Activated CD8-positive, alpha-beta memory T cell treated with anti-CD3 and anti-CD28 coated beads, Interleukin-2, amount 10 ng/mL, durations not matched to agents 7 days and 5 days (primary cell): ENCODE measurements at places on chromosomes 16 and 17.

DNA sequence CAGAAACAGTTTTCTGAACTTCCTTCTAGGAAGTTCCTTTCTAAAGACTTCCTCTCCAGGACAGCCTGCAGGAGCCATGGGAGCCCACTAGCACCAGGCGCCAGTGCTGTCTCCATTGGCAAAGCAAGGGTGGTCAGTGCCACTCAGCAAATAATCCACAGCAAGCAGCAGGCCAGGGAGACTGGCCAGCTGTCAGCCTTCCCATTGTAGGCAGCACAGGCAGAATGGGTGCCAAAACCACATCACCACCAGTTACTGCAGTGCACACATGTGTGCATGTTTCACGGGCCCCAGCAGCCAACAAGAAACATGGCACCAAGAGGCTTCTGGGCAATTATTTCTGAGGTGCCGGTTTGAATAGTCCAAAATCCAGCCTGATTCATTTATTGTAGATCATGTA, 26.7 kb downstream of the DNASE1 start:
- DNase-seq = no peak

GRCh38 chr17:82787081-82787848, 35.4 kb downstream of the TBCD start:
- no peak for DNase-seq

DNA sequence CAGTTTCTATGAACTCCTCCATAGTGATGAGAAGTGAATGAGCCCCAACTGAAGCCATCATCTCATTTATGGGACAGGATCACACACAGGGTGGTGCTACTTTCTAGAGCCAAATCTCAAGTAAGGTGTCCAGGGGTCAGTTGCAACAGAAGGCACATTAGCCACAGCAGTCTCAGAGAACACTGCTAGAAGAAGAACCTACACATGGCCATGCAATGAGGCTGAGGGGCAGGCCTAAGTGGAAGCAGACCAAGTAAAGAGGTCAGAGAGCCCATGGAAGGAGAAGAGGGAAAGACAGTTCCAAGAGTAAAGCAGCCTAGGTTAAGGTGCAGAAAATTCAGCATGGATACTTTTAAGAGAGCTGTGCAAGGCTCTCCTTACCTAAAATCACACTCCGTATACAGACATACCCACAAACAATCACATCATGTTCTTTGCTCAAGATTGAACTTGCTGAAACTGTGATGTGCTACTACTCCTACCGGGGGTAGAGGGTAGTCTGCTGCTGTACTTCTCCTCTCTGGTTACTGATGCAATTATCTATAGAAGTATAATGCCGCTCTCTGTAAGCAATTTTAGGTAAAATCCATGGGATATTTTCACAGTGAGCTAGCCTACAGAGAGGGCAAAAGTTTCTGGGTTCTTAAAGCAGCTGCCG, 1.7 kb downstream of the ABCA8 start:
- DNase-seq = no peak

DNA sequence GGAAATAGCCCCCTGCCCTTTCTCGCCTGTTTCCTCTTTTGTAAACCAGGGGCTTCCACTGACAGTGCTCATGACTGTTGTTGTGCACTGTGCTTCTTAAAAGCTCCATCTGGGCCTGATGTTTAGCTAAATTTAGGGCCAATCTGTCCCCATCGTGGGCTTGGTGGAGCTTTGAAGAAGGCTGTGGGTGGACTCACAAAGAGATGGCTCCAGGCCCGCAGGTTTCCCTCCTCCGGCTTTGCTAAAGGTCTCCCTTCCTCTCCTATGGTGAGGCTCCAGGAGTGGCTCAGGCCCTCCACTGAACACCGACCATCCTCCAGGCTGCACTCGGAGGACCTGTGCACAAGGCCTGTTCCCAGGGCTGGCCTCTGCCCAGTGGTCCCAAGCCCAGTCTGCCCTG, 30.2 kb upstream of the XPO6 start:
- DNase-seq = no peak

- no peak for DNase-seq
Measured at GRCh38 chr17:4249452-4250029, 14.2 kb downstream of the ANKFY1 start.

DNA sequence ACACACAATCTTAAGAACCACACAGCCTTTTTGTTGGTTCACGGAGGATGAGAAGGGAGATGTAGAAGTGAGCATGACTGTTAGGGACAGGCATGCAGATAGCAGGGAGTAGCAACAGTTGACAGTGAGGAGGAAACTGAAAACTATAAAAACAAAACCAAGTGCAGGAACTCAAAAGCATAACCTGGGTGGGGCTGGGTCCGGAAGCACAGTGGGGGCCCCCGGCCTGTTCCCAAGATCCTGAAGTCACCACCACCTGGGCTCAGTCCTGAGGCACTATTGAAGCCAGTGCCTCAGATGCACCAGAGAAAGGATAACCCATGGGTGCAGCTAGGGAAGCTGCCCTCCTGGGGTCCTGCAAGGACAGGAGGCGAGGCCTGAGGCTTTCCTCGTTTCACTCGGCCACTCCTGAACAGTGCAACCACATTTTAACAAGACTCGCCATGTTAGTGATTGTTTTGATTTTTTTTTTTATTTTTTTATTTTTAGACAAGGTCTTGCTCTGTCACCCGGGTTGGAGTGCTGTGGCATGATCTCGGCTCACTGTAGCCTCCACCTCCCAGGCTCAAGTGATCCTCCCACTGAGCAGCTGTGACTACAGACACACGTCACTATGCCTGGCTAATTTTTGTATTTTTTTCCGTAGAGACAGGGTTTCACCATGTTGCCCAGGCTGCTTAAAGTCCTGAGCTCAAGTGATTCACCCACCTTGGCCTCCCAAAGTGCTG, 27.7 kb upstream of the CBX4 start:
- DNase-seq = no peak
